Dermis microvascular lymphatic vessel endothelial cell (primary cell): ENCODE measurements at places on chromosomes 11 and 22. TPM values are rescaled to one million over a fixed set of nuclear protein-coding genes. Genes with fewer than 3 reads are reported as not detected.

ZNF70 gene
- 1.4 and 1.9 TPM in 2 replicates for total RNA-seq

NCF4 gene
- total RNA-seq: 0.13 TPM in 1 of 2 replicates, not detected in the other

MMP8 gene
- not detected in 2 replicates for total RNA-seq

MAPK11 gene
- total RNA-seq: 19.9 and 25.9 TPM in 2 replicates

TEX54 gene
- not detected in 2 replicates for total RNA-seq

PNPLA3 gene
- total RNA-seq: 0.76 and 0.90 TPM in 2 replicates

MICALL1 gene
- 21.3 and 37.3 TPM in 2 replicates for total RNA-seq

LARGE2 gene
- total RNA-seq: not detected in 2 replicates

TIRAP gene
- total RNA-seq: 4.7 and 5.7 TPM in 2 replicates

SART1 gene
- total RNA-seq: 23.9 and 27.8 TPM in 2 replicates
